GM23248 (cell line): ENCODE measurements at places on chromosomes 4 and X.

DNA sequence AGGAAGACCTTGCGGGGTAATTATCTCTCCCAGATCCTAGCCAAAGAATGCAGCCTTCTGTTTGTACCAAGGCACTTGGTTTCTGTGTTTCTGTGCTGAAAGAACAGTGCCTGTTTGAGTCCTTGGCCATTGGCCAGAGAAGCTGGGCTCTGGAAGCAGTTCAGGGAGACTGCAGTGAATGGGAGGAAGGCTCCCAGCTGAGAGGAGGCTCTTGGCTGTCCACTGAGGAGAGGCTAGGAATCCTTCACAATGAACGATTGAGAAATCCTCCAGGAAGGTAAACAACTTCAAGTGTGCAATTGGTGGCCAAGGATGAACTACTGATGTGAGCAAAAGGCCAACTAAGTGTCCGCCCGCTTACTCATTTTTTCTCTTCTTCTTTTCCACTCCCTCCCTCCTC, 61.3 kb downstream of the HS3ST1 start:
- no peak for DNase-seq

GRCh38 chr4:8772499-8773123, 99.0 kb downstream of the HMX1 start:
- DNase-seq: no peak

GRCh38 chr4:144645631-144646522, at the start of gene HHIP:
Gene HHIP, plus strand, starts transcription at chr4:144646156. Its CDS starts 520 bp downstream, at chr4:144646676.
- peak; percentile 68 for DNase-seq

DNA sequence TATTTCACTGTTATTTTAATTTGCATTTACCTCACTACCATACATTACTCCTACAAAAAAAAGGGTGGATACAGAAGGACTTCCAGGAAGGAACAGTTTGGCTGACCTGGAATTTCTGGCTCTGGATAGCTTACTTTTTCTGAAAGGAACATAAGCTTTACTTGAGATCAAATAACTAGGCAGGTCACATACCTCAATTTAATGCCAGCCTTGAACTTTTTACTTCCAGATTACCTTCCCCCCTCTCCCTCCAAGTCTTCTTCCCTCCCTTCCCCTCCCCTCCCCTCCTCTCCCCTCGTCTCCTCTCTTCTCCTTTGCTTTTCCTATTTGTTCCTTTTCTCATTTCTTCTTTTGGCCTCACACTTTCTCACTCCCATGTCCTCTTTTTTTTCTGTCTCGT, 659.2 kb upstream of the AADAT start:
- no peak for DNase-seq

DNA sequence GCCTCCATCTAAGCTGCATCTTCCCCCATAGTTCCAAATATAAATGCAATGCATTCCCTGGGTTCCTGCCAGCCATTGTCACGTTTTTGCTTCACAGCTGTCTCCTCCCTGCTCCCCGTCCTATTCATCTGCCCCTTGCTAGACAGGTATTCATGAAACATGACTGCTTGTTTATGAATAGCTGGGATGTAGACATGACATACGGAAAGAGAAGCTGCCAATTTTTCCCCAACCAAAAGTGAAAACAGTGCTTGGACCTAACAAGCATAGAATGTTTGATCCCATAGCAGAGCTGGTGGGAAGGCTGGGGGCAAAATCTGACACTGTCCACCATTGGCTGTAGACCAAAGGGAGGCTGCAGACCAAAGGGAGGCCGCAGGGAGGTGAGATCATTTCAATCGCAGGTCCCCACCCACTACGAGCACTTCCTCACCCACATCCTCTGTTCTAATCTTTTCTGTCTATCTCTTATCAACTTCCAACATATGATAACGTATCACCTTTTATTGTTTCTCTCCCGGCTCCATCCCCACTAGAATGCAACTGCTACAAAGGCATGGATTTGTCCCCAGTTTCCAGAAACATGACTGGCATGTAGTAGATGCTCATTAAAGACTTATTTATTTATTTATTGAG, 8.5 kb upstream of the GYG2 start:
- DNase-seq: no peak

DNA sequence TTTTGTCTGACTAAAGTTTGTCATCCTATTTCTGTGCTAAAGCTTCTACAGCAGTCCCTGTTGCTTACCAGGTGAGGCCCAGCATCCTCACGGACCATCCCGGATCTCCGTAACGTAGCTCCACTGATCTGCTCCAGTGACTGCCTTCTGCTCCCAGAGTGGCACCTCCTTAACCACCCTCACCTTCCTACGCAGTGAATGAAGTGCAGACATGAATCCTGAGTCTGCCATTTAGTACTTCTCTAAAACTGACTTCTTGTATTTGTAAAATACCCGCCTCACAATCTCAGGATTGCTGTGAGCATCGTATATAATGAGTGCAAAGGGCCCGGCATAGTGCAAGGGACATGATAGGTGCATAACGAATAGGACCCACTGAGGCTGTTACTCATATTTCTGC, 27.7 kb upstream of the ACSL1 start:
- no peak for DNase-seq

DNA sequence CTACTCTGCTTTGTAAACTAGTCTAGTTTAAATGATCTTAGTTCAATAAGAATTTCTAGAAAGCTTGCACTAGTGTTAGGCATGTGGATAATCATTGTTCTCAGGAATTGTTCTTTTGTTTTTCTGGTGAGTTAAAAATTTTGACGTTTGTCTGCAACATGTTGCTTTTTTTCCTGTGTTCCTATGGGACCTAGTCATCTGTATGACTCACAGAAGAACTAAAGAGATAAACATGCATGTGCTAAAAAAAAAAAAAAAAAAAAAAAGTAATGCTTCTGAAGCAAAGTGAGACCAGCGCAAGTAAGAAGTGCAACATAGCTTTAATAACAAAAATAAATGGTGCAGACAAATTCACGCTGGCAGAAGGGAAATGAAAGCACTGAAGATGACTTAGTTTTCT, 471.2 kb downstream of the IQCM start:
- peak; percentile 80 for DNase-seq

- DNase-seq: no peak
Measured at GRCh38 chr4:90544532-90545045, 417.4 kb downstream of the CCSER1 start.

- DNase-seq: no peak
Measured at GRCh38 chr4:97468272-97468671, 675.0 kb downstream of the STPG2 start.

DNA sequence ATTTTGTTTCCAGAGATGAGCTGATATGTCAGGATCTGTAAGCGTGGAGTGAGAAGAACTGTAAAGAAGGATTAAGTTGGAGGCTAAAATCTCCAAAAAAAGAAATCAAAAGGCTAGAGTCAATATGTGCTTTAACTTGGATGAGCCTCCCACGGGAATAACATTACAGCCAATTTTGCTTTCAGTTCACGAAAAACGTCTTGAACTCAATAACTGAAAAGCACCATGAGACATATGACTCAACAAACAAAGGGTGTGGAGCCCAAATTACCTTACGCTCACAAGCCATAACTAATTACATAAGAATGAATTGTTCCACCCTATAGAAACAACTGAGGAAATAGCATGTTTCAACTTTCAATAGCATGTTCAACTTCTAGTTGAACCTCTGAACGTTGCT, 22.3 kb downstream of the TMPRSS11D start:
- peak; percentile 32 for DNase-seq

DNA sequence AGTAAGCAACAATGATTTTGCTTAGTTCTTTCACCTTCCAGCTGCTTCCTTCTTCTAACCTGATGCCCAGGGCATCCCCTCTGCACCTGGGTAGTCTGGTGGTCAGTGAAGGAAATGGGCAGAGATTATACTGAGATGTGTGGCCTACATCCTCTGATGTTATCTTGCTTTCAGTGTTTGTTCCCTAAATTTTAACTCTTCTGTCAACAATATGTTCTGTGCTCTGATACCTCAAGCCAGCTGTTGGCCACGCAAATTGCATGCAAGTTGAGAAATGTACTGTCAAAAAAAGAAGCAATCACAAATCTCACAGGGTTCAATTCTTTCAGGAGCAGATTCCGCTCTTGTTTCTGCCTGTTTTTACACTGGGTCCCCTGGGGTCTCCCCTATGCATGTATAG, 73.8 kb downstream of the FBXW7 start:
- no peak for DNase-seq

DNA sequence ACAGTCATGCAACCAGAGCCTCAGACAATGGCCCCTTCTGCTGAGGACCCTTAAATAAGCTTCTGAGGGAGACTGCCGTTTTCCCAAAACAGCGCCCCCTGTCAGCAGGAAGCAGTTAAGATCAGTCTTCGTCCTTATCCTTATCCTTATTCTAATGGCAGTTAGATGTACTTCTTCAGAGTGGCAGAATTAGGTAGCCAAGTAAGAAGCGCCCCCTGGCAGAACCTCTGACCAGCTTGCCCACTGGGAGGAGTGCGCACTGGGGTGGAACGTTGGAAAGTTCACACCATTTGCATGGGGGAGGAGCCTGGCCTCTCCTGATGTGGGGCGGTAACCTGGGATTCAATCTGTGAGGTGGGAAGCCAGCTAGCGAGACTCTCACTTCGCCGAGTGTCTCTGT, 133.6 kb upstream of the QRFPR start:
- DNase-seq: no peak

- DNase-seq: no peak
Measured at GRCh38 chr4:11480683-11481082, 52.0 kb upstream of the HS3ST1 start.

- no peak for DNase-seq
Measured at GRCh38 chr4:35461931-35462659, 782.2 kb downstream of the ARAP2 start.

GRCh38 chrX:13090339-13091110, 46.1 kb upstream of the FAM9C start:
- DNase-seq: no peak
